ENCODE measurements at places on chromosomes 13 and 19.
A peak's percentile ranks its signal among the peaks of the same experiment; 100 is the strongest.

DNA sequence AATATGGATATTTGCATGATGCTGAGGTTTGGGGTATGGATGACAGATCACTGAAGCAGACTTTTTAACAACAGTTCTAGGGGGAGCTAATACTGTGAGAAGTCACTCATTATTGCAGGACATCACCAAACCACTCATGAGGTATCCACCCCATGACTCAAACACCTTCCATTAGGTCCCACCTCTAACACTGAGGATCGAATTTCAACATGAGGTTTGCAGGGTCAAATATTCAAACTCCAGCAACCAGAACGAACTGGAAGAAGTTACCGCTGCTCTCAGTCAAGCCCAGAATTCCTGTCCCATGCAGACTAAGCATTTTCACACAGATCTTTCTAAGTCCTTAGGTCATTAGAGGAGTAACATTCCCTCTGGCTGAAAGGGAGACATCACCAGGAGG, 758.9 kb downstream of the UQCRFS1 start:
- DNase-seq, result no peak

GRCh38 chr13:24724714-24725113, 39.3 kb upstream of the RNF17 start:
- DNase-seq, result no peak

GRCh38 chr13:21034603-21035191, 26.7 kb downstream of the LATS2 start:
- no peak for DNase-seq

DNA sequence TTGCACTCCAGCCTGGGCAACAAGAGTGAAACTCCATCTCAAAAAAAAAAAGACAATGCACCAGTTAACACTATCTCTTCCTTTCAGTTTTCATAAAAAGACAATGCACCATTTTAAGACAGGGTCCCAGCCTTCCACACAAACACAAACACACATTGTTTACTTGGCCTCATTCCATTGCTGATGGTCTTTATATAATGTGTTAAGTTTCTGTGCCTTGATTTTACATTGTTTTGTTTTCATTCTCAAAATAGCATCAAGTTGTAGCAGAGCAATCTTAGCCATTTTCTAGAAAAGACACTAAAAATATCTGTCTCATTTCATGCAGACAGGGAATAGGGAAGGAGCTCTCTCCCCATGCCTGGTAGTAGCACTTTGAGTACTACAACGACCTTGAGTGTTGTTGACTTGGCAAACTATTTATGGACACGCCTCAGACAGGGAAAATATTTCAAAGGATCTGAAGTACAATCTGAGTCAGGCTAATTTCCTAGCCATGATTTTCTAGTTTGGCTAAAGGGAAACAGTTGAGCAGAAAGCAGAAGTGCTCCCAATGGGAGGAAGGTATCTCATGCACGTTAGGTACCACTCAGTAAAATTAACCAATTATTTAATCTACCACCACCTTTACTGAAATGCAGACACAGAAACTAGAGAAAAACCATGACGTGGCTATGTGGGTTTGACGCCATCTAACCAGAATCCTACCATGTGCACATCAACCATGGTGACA, 120.6 kb downstream of the ABCC4 start:
- DNase-seq, result no peak

GRCh38 chr13:78326633-78327032, 276.7 kb downstream of the POU4F1 start:
- DNase-seq, result no peak

DNA sequence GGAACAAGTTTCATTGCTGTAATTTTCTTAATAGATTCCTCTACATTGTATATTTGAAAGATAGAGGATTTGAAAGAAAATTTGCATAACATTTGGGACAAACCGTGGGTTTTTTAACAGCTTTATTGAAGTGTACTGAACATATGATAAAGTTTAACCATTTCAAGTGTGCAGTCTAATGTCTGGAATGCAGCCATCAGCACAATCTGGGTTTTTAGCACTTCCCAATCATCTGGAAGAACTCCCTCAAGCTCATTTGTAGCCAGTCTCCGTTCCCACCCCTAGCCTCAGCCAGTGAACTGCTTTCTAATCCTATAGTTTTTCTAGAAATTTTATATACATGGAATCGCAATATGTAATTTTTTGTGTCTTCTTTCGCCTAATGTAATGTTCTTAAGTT, 12.6 kb downstream of the METTL21C start:
- no peak for DNase-seq

DNA sequence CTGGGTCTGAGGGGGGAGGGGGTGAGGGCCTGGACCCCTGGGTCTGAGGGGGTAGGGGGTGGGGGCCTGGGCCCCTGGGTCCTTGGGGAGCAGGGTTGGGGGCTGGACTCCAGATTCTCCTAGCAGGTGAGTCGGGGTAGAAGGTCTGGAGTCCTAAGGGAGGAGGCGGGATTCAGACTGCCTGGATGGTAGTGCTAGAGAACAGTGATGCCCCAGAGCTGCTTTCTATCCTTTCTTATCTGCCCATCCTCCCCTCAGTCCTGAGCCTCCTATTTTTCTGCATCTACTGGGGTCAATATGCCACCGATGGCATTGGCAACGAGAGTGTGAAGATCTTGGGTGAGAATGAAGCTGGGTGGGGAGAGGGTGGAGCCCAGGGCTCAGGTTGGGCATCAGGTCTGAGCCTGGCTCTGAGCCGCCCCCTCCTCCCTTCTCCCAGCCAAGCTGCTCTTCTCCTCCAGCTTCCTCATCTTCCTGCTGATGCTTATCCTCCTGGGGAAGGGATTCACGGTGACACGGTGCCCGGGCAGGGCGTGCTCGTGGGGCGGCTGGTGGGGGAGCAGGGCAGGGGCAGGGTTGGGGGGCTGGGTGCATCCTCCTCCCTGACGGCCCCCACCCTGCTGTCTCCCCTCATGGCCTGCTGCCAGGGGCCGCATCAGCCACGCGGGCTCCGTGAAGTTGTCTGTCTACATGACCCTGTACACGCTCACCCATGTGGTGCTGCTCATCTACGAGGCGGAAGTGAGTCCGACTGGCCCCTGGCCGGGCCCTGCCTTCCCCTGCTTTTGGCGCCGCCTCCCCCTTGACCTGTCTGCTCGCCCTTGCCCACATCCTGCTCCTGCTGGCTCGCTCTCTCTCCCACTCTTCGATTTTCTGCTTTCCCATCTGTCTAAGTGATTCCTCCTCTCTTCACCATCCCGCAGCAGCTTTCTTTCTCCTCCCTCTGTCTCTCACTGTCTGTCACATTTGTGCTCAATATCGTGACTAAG, 3.4 kb downstream of the TMEM145 start:
- no peak for DNase-seq

- DNase-seq, result no peak
Measured at GRCh38 chr19:496112-496665, at the start of gene MADCAM1. MADCAM1 (plus strand) TSS chr19:496486; CDS start chr19:496500, 14 bp downstream.

DNA sequence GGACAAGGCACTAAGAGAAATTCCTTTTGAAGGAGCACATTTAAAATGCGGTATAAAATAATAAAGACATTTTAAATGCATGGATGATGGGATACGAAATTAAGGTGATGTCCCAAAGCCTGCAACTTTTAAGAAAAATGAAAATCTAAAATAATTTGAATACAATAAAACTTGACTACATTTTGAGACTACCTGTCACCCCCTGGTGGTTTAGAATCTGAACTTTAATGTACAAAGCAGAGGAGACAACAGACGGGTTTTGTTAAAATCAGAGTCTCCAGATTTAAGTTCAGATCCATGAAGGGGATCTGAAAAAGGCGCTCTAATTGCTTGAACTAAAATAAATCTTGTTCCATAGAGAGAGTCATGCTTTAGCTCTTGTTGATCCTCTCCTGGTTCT, 1129.3 kb upstream of the PCDH20 start:
- DNase-seq, result no peak

- no peak for DNase-seq
Measured at GRCh38 chr19:38727868-38728660, 16.2 kb downstream of the CAPN12 start.

- no peak for DNase-seq
Measured at GRCh38 chr13:27599845-27600553, 20.3 kb downstream of the LNX2 start.

DNA sequence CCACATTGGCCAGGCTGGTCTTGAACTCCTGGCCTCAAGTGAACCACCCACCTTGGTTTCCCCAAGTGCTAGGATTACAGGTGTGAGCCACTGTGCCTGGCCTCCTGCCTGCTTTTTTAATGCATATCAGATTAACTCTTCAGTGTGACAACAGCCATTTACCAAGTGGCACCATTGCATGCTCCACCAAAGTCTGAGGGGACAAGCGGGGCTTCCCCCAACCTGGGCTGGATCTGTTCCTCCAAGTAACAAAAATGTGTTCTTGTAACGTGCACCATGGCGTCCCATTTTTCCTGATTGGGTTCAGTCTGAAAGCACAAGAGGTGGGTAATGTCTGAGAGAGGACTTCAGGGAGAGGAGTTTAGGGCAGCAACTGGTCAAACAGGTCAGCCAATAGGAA, 77.8 kb downstream of the TEX29 start:
- no peak for DNase-seq

GRCh38 chr19:50992666-50993035, 8.8 kb downstream of the KLK8 start:
- DNase-seq, result no peak

DNA sequence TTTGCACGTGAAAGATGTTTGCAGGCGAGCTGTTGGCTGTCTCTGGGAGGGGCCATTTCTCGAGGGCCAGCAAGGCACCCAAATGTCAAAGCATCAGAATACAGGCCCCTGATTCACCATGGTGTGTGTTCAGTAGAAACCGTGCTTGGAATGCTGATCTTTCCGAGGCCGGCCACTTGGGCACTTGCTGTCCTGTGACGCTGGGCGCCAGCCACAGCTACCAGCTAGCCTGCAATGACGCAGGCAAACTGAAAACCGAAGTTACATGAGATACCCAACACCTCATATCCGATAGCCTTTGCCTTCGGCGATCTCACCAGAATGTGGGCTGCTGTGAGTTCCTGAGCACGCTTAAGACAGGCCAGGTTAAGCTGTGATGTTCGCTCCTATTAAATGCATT, 12.0 kb downstream of the THOP1 start:
- no peak for DNase-seq

DNA sequence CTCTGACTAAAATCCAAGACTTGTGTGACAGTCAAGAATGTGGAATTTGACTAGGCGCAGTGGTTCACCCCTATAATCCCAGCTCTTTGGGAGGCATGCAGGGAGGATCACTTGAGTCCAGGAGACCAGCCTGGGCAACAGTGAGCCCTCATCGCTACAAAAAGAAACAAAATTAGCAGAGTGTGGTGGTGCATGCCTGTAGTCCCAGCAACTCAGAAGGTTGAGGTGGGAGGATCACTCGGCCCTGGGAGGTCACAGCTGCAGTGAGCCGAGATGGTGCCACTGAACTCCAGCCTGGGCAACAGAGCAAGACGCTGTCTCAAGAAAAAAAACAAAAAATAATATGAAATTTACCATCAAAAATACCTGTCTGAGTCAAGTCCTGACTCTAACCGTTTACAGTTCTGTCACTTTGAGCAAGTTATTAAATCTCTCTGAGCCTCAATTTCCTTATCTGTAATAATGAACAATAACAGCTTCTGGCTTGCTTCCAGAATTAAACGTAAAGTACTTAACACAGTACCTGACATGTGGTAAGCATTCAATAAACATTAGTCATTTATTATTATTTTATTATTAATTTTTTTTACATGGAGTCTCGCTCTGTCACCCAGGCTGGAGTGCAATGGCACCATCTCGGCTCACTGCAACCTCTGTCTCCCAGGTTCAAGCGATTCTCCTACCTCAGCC, 204.6 kb upstream of the TSC22D1 start:
- DNase-seq, result no peak

DNA sequence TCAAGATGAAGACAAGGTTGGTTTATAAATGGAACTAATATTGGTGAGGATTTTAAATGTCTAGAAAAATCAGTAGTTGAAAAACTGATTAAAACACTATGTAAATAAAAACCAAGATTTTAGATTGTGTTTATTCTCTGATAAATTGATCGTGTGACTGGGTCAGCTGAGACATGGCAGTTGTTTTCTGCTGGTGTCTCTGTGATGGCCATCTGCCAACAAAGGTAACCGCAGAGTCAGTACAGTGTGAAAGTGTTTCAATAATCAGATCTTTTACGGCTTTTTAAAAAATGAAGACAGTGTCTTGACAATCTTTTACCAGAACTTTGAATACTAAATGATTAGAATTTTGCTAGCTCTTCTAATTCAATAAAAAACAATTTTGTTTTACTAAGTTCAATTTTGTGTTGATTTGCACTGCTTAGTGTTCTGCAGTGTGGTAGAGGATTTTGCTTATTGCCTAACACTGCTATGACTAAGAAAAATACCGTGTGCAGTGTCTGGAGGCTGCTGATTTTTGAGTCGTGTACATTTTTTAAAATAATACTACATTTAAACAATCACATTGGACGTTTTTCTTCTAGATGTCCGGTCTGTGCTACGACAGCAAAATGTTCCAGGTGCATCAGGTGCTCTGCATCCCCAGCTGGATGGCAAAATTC, 32.7 kb upstream of the GPR183 start:
- DNase-seq, result no peak

GRCh38 chr19:45632468-45633196, 6.6 kb downstream of the EML2 start:
- peak; percentile 27 for DNase-seq

- no peak for DNase-seq
Measured at GRCh38 chr19:39949026-39949747, 14.8 kb upstream of the FCGBP start.

- no peak for DNase-seq
Measured at GRCh38 chr19:44636439-44637389, 7.0 kb upstream of the PVR start.

DNA sequence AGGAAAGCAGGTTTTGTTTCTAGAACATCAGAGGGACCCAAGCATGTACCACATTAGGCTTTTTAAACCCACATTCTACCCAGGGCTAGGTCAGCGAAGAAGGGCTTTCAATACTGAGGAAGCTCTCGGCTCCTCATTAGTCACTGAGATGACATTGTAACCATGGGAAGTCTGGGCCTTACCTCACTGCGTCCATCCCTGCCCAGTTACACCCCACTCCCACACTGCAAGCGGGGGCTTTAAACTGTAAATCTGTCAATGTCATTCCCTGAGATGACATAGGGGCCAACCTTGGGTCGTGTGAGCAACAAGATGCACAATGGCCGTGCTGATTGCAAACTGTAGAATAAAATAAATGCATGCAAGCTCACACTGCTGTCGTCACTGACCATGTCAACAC, 21.7 kb upstream of the TFDP1 start:
- no peak for DNase-seq

- DNase-seq, result no peak
Measured at GRCh38 chr13:77696006-77696878, 1.2 kb upstream of the SLAIN1 start.

- no peak for DNase-seq
Measured at GRCh38 chr19:19021115-19021514, 12.2 kb downstream of the SUGP2 start.

GRCh38 chr19:10259162-10259905, 7.3 kb downstream of the MRPL4 start:
- peak; percentile 90 for DNase-seq

- no peak for DNase-seq
Measured at GRCh38 chr19:33408538-33409434, 35.3 kb downstream of the CEBPG start.

- DNase-seq, result no peak
Measured at GRCh38 chr13:26476111-26476781, 81.2 kb upstream of the WASF3 start.
